Stimulated activated CD4-positive, alpha-beta T cell treated with anti-CD3 and anti-CD28 coated beads, TNF-alpha, amount 100 ng/mL, for 24 hours (primary cell): ENCODE measurements at places on chromosomes 5 and 9.

DNA sequence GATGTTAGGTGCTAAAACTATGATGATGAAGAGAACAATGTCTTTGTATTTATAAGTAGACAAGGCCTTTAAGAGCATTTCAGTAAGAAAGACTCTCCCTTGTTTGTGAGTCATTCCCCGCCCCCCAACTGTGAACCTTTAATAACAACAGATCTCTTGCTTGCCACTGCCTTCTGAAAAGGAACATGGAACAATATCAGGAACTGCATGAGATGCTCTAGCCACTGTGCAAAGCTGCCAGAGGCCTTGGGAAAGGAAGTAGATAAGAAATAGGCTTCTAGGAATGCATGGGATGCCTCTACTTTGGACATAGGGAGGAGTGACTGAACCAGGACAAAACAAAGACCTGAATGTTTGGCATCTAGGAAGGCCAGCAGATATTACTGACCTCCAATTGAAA lies 296.1 kb upstream of the MPDZ start:
- no peak for DNase-seq

DNA sequence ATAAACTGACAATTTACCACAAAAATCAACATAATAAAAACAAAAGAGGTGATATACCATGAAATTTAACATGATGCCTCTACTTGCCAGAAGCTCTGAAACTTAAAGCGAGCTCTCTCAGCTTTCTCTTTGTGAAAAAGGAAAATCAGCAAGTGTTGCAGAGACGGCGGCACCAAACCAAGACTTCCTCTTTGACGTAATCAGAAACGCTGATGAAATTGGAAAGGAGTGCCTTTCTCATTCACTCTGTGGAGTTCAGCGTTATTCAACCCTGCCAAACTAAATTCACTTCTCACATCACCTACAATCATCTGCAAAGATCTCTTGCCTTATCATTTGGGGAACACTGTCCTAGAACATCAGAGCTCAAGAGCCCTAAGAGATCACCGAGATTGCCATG lies 32.2 kb downstream of the ANXA6 start:
- no peak for DNase-seq

DNA sequence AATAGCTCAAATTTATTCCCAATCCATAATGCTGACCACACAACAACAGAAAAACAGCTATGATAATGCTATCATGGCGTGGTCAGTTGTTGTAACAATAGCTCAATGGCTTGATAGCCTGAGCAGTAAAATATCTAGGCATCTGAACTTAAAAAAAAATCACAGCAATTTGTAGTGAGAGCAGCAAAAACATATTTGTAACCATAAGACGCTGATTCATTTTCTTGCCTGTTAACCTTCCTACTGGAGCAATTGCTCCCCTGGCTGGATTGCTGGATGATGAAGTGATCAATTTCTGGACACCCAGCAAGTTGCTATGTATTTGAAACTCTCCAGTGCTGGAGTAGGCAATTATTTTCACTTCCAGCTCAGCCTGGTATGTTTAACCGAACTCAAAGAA lies 115.1 kb downstream of the PCSK1 start:
- DNase-seq: no peak

- DNase-seq: no peak
Observed at GRCh38 chr5:138597661-138598400, 22.6 kb upstream of the HSPA9 start.

GRCh38 chr9:137138722-137139467 lies at the start of gene GRIN1:
Gene GRIN1 (plus strand): TSS chr9:137139154. CDS start chr9:137139487, 333 bp downstream.
- no peak for DNase-seq

GRCh38 chr9:69071059-69071458 lies 35.5 kb downstream of the FXN start:
- DNase-seq: no peak

- peak; percentile 32 for DNase-seq
Observed at GRCh38 chr9:125558453-125559092, 148.4 kb downstream of the MAPKAP1 start.

GRCh38 chr9:72984991-72985390 lies 32.1 kb upstream of the ALDH1A1 start:
- DNase-seq: no peak

GRCh38 chr9:78812665-78813064 lies 515.7 kb downstream of the PSAT1 start:
- DNase-seq: no peak

DNA sequence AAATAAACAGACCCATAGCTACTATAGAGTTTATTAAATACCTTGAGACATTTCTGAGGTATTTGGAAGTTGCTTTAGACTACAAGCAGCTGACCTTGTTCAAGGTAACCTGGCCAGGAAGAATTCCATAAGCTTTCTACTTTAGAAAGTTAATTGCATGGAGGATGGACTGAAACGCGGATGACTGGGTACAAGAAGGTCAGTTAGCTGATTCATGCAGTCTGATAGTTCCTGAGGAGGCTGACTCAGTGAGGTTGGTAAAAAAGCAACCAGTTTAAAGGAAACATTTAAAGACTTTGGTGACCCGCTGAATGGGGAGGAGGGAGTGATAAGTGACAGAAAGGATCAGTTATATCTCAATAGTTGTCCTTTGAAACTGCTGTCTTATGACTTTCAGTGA lies 670.1 kb upstream of the CDH9 start:
- DNase-seq: no peak

GRCh38 chr9:137434498-137435380 lies 6.4 kb downstream of the ENTPD8 start:
- no peak for DNase-seq

DNA sequence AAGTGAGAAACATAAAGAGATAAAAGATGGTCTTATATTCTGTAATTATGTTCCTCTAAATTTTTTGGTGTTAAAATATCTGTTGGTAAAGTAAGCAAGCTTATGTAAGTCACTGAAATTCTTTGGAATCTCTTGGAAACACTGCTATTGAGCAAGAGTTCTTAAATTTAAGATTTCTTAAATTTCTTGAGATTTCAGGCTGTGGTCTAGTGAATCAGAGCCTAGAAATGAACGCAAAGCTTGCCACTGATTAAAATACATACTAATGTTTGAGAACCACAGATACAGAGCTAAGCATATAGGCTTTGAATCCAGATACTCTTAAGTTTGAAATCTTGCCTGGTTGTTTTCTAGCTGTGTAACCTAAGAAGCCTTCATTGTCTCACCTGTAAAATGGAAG lies 133.4 kb downstream of the TRPM3 start:
- no peak for DNase-seq

- no peak for DNase-seq
Observed at GRCh38 chr5:50704730-50705129, 38.3 kb downstream of the PARP8 start.

DNA sequence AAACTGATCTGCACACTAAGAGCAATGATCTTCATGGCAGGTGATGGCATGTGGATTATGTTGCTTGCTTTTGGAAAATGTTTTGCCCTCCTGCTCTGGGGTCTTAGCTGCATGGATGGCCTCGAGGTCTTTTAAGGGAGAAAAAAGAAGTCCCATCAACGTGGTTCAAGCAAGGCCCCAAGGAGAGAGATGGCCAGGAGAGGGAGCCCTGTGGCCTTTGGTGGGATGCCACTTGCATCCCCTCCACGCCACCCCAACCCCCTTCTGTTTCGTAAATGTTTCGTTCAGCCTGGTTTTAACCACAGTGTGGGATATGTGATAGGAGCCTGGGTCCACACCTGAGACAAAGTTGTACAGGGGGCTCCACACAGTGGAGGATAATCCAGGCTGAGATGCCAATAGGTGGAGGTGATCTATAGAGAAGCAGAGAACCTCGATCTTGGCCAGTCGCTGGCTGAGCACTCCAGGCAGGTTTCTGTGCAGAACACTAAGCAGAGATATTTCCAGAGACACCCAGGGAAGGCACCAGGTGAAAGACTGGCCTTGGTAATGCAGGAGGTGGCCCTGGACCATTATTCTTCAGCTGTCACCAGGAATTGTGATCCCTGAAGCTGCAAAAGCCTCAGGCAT lies 25.8 kb upstream of the FRRS1L start:
- no peak for DNase-seq

DNA sequence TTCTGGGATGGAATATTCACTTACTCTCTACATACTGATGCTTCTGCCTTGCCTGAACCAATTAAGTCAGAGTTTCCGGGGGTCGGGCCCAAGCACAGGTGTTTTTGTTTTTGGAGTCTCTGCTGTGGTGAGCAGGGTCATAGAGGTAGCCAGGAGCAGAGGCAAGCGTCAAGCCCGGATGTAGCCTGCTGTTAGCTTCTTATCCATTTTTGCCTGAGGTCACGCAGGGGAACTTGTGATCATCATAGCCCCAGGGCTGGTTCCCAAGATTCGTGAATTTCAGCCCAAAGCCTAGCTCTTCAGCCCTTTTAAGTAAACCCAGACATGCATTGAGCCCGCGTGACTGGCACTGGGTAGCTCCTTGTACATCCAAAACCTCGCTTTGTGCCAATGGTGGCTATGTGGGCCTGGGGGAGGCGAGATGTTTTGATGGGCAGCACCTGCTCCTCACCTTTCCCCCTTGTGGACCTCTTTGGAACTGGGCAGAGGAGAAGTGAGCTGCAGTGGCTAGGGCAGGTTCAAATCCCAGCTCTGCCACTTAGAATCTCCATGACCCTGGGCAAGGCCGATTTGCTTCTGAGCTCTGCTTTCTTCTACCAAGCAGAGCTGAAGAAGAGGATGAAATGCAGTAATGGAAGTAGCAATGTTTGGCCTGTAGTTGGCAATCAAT lies 33.7 kb downstream of the FGF18 start:
- DNase-seq: no peak

- no peak for DNase-seq
Observed at GRCh38 chr9:37040508-37041127, 6.5 kb upstream of the PAX5 start.

DNA sequence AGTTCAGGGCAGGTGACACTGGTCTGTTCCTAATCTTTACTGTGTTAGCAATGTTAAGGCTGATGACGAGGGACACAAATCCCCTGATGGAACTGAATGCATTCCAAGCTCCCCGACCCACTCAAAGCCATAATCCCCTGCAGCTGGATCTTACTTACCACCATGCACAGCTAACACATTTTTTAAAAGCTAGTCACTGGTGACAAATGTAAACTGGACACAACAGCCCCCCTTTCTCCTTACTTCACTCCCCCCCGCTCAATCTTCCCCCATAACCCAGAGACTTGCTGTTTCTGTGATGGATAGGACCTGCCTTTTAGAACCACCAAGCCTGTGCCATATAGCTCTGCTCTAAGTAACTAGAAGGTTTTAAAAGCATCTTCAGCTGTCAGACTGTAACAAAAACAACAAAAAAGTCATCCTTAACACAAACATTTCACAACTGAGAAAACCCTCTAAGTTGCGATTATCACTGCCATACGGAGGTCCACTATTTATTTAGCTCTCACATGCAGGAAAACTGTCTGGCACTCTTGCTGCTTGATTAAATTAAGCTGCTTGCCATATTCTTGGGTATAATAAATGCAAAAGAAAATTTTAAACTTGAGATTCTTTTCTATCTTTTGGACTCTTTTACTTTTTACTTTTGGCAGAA lies 44.4 kb downstream of the BNC2 start:
- DNase-seq: no peak

GRCh38 chr5:128535251-128535650 lies 2.8 kb downstream of the FBN2 start:
- DNase-seq: no peak

- no peak for DNase-seq
Observed at GRCh38 chr5:155416765-155417164, 403.2 kb downstream of the KIF4B start.

DNA sequence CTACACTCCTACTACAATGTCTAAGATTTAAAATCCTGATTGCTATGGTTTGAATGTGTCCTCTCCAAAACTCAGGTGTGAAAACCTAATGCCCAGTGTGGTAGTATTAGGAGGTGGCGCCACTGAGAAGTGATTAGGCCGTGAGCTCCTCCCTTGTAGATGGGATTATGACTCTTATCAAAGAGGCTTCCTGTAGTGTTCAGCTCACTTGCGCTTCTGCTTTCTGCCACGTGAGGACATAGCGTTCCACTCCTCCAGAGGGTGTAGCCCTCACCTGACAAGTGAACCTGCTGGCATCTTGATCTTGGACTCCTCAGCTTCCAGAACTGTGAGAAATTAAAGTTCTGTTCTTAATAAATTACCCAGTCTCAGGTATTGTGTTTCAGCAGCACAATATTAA lies 33.0 kb upstream of the WHRN start:
- no peak for DNase-seq

DNA sequence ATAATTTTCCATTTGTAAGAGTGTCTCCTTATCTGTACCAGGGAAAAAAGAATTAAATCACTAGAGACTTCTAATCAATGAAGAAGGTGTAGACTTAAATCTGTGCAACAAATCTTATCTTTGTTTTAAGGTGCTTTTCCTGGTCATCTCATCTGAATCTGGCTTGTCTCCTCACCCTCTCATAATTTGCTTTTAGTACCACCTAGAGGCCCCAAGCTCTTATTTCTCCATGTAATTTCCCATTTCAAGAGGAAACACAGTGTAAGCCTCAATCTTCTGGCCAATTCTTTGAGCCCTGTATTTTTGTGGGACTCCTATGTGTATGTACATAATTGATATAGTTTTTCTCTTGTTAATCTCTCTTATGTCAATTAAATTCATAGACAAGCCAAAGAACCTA lies 1975.3 kb upstream of the CDH6 start:
- no peak for DNase-seq

DNA sequence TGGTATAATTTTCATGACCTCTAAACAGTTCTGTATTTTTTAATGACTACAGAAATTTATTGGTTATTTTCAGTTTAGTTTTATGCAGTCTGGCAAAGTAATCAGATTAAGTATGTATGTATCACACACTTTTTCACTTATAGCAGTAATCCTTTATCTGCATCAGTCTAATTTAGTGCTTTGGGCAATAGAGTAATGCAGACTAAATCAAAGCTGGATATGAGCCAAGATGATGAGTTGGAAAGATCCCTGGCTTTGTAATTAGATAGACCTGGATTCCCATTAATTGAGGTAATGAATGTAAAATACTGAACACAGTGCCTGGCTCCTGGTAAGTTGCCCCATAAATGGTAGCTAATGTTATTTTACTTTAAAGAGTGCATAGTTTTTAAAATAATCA lies 215.4 kb upstream of the TLX3 start:
- no peak for DNase-seq

DNA sequence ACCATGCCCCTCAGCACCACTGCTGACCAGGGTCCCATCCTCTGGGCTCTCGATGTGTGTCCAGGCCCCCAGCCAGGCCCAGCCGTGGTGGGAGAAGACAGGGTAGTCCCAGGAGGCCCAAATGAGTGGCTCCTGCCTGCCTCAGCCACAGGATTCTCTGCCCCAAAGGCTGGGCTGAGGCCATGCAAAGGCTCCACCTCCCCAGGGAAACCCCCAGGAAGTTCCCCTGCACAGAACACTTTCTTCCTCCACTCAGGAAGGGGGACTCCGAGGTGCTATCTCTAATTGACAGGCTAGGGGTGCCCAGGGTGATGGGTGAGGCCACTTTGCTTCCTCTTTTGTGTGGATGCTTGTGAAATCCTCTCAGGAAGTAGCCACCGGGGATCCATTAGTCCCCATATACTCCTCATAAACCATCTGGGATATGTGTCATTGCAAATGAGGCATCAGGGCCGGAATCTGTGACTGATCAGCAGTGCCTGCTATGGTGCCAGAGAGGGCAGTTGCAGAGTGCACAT lies 23.1 kb upstream of the TDRD7 start:
- no peak for DNase-seq
